Endothelial cell of umbilical vein (primary cell): ENCODE measurements at places on chromosomes 1 and 21.

- DNase-seq = no peak
Measured at GRCh38 chr1:240100371-240100934, 8.8 kb downstream of the FMN2 start.

- peak; percentile 76 for DNase-seq
Measured at GRCh38 chr1:207644852-207645634, at the start of gene CR1L. Gene CR1L, plus strand, starts transcription at chr1:207645133. Its CDS starts 101 bp downstream, at chr1:207645234.

GRCh38 chr1:110125810-110126209 lies 13.6 kb downstream of the UBL4B start:
- no peak for DNase-seq

GRCh38 chr1:31957701-31958674 lies 19.8 kb upstream of the PTP4A2 start:
- no peak for DNase-seq

DNA sequence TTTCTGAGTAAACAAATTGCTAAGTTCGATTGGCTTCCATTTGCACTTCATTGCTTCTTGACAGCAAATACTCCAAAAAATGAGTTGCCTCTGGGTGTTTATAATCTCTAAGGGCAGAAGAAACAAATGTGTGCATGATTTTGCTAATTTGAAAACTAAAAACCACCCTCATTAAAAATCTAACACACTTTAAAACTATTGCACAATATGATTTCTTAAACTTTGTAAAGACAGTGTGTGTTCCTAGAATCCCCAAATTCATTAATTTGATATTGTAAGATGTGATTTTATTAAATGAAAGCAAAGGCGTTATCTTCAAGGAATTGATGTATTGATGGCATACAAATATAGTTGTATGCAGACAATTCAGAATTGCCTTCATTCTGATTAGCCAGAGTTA lies 350.9 kb downstream of the OLFM3 start:
- DNase-seq = no peak

DNA sequence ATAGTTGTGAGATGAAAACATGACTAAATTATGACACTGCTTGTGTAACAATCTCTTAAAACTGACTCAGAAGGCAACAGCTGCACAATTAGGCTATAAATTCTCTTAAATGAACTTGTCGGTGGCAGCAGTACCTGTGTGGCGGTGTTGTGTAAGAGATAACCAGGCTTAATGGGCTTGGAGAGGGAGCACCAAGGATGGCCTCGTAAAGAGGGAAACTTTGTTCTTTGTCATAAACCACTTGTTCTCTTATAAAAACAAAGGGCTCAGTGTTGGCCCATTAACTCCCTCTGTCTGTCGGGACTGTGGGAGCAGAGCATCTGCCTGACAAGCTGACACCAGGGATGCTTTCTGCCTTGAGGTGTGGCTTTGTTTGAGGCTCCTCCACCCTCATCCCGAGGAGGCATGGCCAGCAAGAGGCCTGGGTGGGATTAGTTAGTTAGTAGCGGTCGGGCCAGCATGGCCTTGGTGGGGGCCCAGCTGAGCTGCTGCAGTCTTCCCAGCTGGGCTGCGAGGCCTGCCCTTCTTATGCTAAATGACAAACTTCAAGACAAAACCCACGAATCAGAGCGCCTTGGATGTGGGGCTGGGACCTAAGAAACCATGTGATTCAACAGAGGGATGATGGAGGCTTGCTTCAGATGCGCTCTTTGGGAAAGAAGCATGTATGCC lies 171.4 kb downstream of the CAMTA1 start:
- DNase-seq = no peak

GRCh38 chr1:109240158-109241152 lies 8.9 kb upstream of the CELSR2 start:
- no peak for DNase-seq

DNA sequence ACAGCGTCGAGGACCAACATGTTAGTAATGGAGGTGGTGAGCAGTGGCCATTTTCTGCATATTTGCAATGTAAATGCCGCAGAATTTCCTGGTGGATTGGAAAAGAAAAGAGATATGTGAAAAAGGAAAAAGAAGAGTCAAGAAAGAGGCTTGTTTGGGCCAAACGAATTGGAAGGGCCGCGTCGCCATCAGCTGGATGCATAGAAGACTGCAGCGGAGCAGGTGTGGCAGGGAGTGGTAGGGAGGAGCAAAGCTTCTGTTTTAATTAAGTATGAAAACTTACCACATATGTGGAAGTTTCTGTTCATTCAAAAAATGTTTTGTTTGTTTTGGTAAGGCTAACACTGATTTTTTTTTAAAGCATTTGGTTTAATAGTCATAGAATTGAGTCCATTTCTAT lies 690.7 kb downstream of the NCAM2 start:
- DNase-seq = no peak

DNA sequence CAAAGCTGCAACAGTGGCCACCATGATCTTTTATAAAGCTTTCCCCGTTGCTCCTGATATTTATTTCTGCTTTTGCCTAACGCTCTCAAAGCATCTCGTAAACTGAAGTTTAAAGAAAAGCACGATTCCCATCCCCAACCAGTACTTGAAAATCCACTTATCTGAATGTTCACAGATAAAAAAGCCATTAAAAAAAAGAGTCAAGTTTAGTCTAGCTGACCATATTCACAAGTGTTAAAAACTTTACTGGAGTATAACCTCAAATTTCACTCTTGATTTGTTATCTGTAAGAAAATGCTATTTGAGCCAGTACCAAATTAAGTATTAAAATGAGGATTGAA lies 34.6 kb upstream of the SLC45A3 start:
- DNase-seq = no peak

- no peak for DNase-seq
Measured at GRCh38 chr21:42467140-42467983, 28.7 kb downstream of the RSPH1 start.

DNA sequence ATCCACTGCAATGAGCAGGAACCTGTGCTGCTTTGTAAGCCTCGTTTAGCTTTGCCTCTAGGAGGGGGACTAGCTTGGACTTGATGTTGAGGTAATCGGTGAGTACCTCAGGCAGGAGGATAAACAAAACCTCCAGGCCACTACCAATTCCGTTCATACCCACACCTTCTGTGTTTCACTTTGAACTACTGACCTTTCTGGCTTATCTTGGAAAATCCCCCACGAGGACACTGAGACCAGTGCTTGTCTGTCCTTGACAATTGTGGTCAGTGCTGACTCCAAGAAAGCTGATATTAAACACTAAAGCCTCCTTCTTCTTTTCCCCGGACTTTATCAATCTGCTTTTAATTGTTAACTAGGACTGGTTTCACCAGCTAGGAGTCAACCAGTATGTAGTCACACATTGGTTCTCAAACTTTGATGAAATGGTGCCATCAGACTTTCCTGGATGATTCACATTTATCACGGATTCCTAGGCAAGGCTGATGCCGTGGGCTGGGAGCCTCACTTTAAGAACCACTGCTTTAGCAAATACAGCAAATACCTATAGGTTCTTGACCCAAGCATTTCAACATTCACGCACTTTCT lies 52.7 kb downstream of the TGFB2 start:
- no peak for DNase-seq

DNA sequence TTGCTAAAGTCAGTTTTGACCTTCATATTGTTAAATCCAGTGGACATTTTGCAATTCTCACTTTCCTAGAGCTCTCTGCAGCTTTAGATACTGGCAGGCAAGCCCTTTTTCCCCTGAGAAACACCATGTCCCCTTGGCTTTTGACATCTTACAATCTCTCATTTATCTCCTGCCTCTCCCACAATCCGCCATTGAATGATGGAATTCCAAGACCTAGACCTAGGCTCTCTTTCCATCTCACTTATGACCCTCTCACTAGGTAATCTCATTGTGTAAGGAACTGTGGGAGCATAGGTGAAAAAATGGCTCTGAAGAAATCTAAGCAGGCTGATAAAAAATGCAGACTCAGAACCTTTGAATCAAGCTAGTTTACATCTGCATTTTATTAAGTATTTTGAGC lies 2.0 kb downstream of the KYAT3 start:
- no peak for DNase-seq

DNA sequence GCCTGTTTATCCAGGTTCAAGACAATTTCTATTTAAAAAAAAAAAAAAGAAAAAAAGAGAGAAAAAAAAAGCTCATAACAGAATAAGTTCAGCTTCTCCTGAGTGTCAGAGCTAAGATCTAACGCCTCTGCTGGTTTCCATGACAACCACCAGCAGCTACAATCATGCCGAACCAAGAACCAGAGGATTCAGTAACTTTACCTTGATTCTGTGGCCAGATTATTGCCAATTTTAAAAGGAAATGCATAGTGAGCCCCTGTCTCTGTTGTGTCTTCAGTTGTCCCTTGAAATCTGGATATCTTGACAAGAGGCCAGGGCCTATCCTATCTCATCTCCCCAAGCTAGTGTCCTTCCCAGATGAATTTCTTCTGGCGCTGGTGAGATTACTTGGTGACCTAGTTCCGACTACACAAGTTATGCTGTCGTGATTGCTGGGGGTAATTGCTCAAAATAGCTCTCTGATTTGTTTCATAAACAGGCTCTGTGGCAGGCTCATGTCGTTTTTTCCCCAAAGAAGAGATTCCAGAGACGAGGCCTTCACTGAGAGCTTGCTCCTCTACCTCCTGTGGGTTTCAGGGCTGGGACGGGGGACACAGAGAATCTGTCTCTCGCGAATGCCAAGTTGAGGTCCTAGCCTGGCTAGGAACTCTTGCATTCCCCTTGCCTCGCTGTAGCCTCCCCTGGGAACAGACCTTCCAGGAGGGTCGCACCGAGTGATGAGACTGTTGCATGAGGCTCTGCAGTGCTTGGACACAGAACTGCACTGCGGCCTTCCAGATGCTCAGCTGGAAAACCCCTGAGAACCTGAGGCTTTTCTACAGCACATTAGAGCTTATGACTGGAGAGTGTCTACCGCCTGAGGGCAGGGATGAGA lies 32.4 kb upstream of the SCCPDH start:
- no peak for DNase-seq

GRCh38 chr1:110785055-110785454 lies 87.9 kb upstream of the CD53 start:
- no peak for DNase-seq

DNA sequence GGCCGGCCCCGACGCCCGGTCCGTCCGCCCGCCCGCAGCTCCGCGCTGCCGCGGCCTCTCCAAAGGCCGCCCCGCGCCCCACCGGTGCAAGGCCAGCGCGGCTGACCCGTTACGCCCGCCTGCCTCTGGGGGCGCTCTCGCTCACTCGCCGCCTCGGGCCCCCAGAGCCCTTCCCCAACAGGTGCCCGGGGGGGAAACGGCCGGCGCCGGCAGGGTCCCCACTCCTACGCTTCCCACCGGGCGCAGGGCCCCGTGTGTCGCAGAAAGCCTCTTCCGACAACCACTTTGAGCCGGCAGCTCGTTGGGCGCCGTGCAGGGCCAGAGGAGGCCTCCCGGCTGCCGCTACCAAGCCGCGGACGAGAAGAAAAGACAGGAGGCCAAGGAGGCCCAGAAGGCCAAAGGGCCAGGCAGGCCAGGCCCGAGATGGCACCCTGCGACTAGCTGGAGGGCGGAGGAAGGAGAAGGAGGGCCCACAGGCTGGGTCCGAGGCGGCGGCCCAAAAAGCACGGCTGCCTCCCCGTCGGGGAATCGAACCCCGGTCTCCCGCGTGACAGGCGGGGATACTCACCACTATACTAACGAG lies 64.9 kb upstream of the FCGR2A start:
- peak; percentile 51 for DNase-seq

DNA sequence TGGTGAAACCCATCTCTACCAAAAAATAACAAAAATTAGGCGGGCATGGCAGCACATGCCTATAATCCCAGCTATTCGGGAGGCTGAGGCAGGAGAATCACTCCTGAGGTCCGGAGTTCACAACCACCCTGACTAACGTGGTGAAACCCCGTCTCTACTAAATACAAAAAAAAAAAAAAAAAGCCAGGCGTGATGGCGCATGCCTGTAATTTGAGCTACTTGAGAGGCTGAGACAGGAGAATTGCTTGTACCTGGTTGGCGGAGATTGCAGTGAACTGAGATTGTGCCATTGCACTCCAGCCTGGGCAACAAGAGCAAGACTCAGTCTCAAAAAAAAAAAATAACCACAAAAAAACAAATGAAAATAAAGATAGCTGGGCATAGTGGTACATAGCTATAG lies 42.3 kb downstream of the CC2D1B start:
- DNase-seq = no peak

DNA sequence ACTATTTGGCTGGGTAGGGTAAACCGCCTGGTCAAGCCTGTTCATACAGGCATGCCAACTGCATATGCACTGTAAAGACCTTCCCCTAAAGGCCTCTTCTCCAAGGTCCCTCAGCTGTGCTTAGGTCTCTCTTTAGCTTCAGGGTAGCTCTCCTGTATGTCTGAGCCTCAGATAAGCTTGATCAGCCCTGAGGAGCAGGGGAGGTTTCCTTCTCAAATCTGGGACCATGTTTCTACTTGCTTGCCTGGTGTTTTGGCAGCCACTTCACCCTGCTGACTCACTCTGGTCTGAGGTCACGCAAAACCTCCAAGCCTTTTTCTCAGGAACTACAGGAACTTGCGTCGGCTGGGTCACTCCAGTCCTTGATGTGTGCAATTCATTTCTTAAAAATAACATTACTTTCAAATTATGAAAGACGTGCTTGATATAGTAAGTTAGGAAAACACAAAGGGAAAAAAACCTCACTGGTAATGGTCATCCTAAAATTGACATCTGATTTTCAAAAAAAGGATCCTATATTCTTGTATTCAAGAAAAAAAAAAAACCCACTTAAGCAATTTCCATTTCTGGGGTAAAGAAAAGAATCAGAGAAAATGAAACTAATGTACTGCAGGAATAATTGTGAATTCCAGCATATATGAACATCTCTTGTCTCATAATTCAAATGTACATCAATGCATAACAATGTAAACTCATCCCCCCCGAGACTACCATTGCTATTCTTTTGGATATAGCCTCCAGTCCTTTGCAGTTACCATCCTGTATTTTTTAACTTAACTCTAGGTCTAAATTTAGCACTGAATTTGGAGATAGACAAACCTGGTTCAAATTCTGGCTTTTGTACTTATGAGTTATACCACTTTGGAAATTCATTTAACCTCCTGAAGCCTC lies 24.8 kb upstream of the RNF19B start:
- DNase-seq = peak; percentile 97

DNA sequence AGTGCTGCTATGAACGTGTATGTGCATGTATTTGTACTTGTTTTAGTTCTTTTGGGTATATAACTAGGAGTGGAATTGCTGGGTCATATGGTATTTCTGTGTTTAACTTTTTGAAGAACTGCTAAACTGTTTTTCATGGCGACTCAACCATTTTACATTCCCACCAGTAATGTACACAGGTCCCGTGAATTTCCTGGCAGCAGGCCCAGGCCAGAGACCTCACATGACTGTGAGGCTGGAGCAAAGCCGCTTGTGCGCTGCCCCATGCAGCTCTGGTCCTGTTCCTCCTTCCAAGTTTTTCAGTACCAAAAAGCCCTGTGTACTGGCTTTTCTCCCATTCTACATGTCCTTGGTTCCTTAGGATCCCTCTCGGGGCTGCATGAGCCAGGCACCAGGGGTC lies 29.6 kb downstream of the ACOT11 start:
- peak; percentile 77 for DNase-seq
